ENCODE measurements at places on chromosomes 3 and 15.

DNA sequence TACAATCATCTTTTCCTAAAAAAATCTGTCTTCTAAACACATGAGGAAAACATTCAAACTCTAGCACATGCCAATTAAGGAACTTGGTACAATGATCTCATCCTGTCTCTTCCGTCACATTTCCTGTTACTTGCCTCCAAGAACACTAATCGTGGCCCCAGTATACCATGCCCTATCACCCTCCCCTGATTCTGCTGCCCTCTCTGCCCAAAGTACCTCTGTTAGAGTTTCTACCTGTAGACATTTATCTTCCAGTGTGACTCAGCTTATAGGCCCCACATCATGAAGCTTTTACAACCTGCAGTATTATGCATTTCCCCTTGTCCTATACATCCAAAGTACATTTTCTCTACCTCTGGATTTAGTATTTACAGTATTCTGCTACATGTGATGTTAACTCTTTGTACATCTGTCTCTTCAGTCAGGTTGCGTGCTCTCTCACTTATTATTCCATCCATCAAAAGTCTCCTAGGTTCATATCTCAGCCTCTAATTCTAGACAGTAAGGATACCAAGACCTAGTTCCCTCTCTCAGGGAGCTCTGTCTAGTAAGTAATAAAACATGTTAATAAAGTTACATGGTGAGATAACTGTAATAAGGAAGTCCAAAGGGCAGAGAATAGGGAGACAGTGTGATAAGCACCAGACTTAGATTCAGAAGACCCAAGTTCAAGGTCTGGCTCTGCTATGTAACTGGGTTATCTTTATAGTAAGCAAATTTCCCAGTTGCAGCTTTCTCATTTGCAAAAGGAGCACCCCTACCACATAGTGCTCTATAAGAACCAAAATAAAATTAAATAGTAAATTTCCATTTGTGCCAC, 8.9 kb upstream of the SEMA6D start:
- DNase-seq = no peak

DNA sequence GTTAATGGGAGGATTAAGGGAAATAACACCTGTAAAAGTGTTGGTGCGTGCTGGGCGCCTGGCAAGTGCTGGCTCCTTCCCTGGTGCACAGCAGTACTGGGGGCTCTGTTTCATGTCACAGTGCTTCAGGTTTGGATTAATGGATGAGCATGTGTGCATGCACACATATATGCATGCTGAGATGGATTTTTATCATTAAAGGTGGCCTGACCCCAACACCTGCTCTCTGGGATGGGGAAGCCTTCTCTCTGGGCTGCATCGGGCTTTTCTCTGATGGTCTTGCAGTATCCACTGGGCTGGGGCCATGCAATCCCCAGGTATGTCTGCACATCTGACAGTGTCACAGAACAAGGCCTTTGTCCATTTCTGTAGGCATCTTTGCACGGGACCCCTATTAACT, 127.5 kb upstream of the PLXNA1 start:
- DNase-seq = no peak

- DNase-seq = no peak
These were observed 13.1 kb upstream of the ALDH1A2 start for GRCh38 chr15:58078591-58078990.

DNA sequence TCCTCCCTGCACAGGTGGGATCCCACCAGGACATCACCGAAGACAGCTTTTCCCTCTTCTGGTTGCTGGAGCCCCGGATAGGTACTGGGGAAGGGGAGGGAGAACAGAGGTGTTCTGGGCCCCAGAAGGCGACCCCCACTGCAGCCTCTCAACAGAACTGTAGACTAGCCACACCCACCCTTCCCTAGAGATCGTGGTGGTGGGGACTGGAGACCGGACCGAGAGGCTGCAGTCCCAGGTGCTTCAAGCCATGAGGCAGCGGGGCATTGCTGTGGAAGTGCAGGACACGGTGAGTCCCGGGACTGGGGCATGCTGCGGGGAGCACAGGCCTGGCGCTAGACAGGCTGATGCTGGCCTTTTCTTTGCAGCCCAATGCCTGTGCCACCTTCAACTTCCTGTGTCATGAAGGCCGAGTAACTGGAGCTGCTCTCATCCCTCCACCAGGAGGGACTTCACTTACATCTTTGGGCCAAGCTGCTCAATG, 809 bp downstream of the NDUFAF3 start:
- peak; percentile 56 for DNase-seq

DNA sequence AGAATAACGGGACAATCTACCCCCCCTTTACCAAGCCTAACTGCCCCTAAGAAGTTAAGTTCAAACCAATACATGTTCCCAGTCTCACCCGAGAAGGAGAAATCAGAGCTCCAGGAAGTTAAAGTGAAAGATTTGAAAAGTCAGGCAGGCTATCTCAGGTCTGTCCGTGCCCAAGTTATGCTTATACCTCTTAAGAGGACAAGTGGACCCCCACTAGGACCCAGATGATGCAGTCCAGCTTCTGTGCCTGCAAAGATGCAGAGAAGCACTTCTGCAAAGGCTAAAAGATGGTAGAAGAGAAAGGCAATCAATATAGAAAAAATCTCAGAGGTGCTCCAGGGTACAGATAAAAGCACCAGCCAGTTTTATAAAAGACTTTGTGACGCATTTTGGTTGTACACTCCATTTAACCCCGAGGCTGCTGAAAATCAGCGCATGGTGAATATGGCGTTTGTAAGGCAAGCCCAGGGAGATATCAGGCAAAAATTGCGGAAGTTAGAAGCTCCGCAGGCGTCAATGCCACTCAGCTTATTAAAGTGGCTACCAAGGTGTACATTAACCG, 9.8 kb upstream of the SLC9C1 start:
- peak; percentile 38 for DNase-seq

DNA sequence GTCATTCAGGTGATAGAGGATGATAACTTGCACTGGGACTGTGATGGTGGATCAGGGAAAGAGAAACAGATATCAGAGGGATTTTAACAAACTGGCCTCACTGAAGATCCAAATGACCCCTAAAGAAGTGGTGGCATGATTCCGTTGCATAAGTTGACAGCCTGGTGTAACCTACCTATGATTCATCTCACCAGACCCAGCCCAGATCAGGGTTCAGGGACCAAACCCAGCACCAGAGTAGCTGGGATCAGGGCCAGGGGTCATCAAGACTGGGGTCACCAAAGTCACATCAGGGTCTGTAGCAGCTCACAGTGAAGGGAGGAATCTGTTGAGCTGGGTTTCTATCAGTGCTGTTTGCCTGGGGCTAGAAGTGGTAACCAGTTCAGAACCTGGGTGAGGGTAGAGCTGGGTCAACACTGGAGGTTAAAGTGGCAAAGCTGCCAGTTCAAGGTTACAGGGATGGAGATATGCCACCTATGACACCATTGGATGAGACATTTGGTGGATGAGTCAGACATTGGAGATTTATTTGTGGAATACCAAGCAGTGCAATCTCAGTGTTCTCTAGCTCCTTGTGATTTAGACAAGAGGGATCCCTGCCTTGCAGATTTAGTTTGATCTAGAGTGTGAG, 35.9 kb downstream of the CASR start:
- no peak for DNase-seq

DNA sequence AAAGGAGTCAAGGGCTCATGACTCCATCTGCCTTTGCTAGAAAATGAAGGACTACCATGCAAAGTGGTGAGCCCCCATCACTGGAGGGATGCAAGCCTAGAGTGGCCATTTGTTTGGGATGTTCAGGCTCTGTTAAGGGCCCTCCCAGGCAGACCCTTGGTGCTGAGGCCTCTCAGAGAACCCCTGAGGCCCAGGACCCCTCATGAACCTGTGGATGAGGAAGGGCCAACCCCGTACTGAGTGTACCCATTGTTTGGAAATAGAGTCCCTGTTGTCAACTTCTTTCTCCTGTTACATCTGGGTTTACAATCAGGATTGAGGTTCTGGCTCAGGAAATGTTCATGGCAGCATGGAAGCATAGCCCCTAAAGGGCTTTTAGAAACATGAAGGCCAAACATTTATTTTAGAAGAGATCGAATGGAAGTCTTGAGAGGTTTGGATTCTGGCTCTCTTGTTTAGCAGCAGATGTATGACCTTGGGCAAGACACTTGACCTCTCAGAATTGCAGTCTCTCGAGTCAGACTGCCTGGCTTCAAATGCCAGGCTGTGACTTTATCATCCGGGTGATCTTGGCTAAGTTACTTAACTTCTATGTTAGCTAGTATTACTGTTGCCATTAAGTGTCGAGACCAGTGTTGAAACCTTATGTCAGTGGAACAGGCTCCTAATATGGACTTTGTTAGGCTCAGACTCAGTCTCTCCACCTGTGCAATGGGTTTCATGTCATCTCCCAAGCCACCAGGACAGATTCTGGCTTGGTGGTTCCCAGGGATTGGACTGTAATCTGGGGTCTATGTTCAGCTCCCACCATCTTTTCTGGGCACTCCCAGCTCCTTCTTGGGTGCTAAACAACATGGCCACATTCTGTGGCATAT, 12.4 kb downstream of the ITGA11 start:
- DNase-seq = no peak

DNA sequence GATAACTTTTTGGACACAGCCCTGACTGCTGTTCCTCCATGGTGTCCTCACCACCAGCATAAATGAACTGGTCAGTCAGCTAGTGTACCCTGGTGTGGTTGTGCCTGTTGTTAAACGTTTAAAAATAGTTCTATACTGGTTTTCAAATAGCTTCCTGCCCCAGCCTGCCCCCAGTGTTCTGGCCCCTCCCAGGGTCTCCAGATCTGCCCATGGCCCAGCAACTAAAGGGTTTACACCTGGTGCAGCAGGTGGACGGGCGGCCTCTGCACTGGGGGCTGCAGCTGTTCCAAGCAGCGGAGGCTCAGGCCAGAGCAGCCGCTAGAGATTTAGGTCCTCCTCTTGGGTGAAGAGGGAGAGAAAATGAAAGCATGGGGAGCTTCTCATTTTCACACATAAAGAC, 6.1 kb upstream of the NR2E3 start:
- DNase-seq = no peak

All from HAP-1 (cell line).